ENCODE measurements at places on chromosomes 2 and 18. TPM values are rescaled to one million over a fixed set of nuclear protein-coding genes. Genes with fewer than 3 reads are reported as not detected.

- no peaks in the 10 kb centered on the region for H3K36me3 ChIP-seq
- no peak overlapping the region for H3K4me3 ChIP-seq
- DNase-seq: no peak
- no peak overlapping the region for H3K27ac ChIP-seq
- H3K27me3 ChIP-seq: 0 out of 2 replicates have a peak, but pooled peaks cover 7% of the 10 kb centered on the region
Observed at GRCh38 chr2:152034257-152034801, 64.5 kb downstream of the CACNB4 start.

GRCh38 chr2:176960736-176961520 lies 251.7 kb upstream of the HNRNPA3 start:
- H3K36me3 ChIP-seq: no peaks in the 10 kb centered on the region
- no peak overlapping the region for H3K27ac ChIP-seq

DNA sequence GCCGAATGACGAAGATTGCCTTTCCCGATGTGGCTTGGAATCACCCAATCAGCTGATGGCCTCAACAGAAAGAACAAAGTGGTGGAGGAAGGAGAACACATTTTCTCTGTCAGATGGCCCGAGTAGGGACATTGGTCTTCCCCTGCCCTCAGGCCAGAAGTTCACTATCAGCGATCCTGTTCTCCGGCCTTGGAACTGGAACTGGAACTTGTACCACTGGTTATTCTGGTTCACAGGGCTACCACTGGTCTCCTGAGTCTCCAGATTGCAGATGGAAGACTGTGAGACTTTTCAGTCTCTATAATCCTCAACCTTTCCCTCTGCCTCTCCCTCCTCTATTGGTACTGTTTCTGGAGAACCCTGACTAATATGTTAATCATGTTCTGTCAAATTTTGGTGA lies 180.4 kb downstream of the ANKRD30B start:
- no peaks in the 10 kb centered on the region for H3K36me3 ChIP-seq
- H3K27ac ChIP-seq: no peak overlapping the region
- no peaks in the 10 kb centered on the region for H3K27me3 ChIP-seq

CRYGD gene
- not detected for total RNA-seq

HAAO gene
- not detected for total RNA-seq

- no peak for DNase-seq
- H3K4me1 ChIP-seq: no peaks in the 10 kb centered on the region
- H3K27ac ChIP-seq: no peak overlapping the region
- no peaks in the 10 kb centered on the region for H3K27me3 ChIP-seq
- H3K4me3 ChIP-seq: no peak overlapping the region
Observed at GRCh38 chr18:56112013-56112749, 524.2 kb upstream of the TCF4 start.

- H3K27ac ChIP-seq: no peak overlapping the region
- H3K4me3 ChIP-seq: no peak overlapping the region
- H3K4me1 ChIP-seq: no peaks in the 10 kb centered on the region
- no peaks in the 10 kb centered on the region for H3K36me3 ChIP-seq
- no peaks in the 10 kb centered on the region for H3K27me3 ChIP-seq
- DNase-seq: no peak
Observed at GRCh38 chr18:6994056-6994770, 123.4 kb downstream of the LAMA1 start.

LIMS4 gene
- 2.7 TPM for total RNA-seq

DNA sequence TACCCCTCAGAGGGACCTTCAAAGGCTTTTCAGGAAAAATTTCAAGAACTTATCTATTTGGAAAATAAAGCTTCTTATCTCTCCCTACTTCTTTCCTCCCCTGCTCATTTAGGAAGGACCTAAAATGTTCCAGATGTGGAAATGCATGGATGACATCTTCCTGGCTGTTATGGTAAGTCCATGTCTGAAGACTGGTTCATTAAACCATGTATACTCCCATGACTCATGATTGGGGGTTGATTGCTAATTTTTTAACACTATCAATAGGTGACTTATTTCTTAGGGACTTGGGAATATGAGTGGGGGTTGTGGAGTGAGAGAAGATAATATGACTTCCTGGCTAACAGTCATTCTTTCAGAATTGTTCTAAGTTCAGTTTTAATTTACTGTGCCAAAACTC lies 104.0 kb upstream of the PARD3B start:
- H3K4me3 ChIP-seq: no peak overlapping the region
- H3K27ac ChIP-seq: no peak overlapping the region
- H3K4me1 ChIP-seq: peaks cover 6% of the 10 kb centered on the region
- no peak for DNase-seq
- H3K36me3 ChIP-seq: no peaks in the 10 kb centered on the region

GRCh38 chr2:24919037-24919505 lies 966 bp downstream of the ADCY3 start:
- H3K4me1 ChIP-seq: peaks cover 17% of the 10 kb centered on the region
- H3K4me3 ChIP-seq: peak overlapping the region; percentile 81
- H3K36me3 ChIP-seq: peaks cover 16% of the 10 kb centered on the region
- no peak overlapping the region for H3K27ac ChIP-seq
- no peak for DNase-seq
- no peaks in the 10 kb centered on the region for H3K27me3 ChIP-seq

DCC gene
- not detected for total RNA-seq

- no peak overlapping the region for H3K27ac ChIP-seq
- peaks cover 18% of the 10 kb centered on the region for H3K4me1 ChIP-seq
- no peak overlapping the region for H3K4me3 ChIP-seq
- peak; percentile 8 for DNase-seq
- peaks cover 15% of the 10 kb centered on the region for H3K36me3 ChIP-seq
- no peaks in the 10 kb centered on the region for H3K27me3 ChIP-seq
Observed at GRCh38 chr2:64595397-64596176, 58.1 kb downstream of the SERTAD2 start.

GRCh38 chr2:174059178-174059883 lies 94.2 kb upstream of the SP3 start:
- H3K4me3 ChIP-seq: no peak overlapping the region
- H3K27ac ChIP-seq: peak overlapping the region; percentile 91
- peak; percentile 67 for DNase-seq
- H3K36me3 ChIP-seq: no peaks in the 10 kb centered on the region
- H3K27me3 ChIP-seq: no peaks in the 10 kb centered on the region

DNA sequence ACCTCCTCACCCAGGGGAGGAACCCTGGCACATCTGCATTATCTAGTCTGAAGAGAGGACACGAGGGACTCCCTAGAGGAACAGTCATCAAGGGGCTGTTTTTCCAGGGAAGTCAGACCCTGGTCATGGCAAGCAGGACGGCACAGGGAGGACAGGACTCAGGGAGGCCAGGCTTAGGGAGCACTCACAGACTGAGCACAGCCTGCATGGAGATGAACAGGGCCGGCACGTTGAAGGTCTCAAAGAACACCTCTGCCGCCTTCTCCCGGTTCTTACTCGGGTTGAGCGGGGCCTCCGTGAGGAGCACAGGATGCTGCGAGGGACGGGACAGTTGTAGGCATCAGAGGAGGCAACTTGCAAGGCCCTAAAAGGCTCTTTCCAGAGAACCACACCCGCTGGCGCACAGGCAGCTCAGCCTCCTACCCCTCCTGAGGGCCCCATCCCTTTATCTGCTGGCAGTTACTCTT lies 5.1 kb downstream of the ACTR1B start:
- H3K4me1 ChIP-seq: peaks cover 20% of the 10 kb centered on the region
- H3K27ac ChIP-seq: no peak overlapping the region
- H3K4me3 ChIP-seq: no peak overlapping the region
- no peaks in the 10 kb centered on the region for H3K27me3 ChIP-seq
- no peak for DNase-seq
- peaks cover 59% of the 10 kb centered on the region for H3K36me3 ChIP-seq

PFN4 gene
- 0.69 TPM for total RNA-seq

DNA sequence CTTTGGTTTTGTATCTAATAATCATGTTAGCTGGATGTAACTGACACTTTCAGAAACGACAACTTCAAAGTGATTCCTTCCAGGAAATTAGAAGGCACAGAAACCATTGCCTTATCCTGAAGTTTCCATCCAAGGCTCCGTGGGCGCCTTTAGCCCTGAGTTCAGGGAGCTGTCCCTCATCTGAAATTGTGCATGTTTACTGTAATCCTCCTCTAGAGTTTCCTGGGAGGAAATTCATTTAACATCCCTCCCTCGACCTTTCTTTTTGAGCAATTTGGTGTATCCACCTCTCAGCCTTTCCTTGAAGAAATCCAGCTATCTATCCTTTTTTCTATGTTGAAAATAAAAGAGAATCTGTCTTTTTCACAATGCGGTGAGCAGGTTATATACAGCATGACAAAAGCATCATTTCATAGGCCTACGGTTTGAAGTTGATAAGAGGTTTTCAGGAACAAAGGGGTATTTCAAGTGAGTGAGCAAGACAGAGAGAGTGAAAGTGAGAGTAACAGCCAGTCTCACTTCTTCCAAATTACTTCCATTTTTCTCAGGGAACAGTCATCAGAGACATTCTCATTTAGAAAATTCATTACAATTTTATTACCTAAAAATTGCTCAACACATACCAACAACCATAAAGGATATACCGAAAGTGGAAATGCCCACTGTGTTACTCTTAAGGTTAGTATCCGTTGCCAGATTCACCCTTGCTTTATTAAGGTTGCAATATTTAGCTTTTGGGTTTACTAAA lies 167.3 kb downstream of the MREG start:
- H3K27ac ChIP-seq: no peak overlapping the region
- no peaks in the 10 kb centered on the region for H3K36me3 ChIP-seq
- no peak overlapping the region for H3K4me3 ChIP-seq
- no peak for DNase-seq
- no peaks in the 10 kb centered on the region for H3K27me3 ChIP-seq

CTAGE1 gene
- 0.11 TPM for total RNA-seq

AMMECR1L gene
- total RNA-seq: 15.7 TPM

IL36RN gene
- total RNA-seq: not detected

DNA sequence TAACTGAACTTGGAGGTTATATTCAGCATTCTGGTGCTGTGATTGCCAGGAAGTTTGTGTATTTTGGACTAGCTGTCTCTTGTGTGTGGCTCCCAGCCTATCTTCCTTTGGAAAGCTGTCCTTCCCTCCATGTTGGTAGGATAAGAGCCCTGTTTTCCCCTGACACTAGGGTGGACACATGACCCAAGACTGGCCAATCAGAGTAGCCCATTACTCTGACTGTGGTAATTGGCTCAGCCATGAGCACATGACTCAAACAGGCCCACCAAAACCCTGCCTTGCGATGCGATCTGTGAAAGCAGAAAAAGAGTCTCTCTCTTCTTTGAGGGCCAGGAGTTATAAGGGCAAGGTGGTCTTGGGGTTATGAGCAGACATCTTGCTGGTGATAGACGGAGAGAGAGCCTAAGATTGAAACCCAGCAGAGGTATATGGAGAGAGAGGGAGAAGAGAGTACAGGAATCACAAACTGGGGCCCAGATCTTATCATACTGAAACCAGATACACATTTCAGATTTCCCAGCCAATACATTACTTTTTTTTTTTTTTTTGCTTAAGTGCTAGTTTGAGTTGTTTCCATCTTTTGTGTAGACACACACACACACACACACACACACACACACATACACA lies 45.3 kb upstream of the SERPINE2 start:
- H3K4me3 ChIP-seq: no peak overlapping the region
- no peaks in the 10 kb centered on the region for H3K27me3 ChIP-seq
- H3K27ac ChIP-seq: peak overlapping the region; percentile 73
- no peak for DNase-seq
- H3K4me1 ChIP-seq: peaks cover 28% of the 10 kb centered on the region

MEP1B gene
- not detected for total RNA-seq

IL1F10 gene
- not detected for total RNA-seq

CRYGC gene
- not detected for total RNA-seq

- no peaks in the 10 kb centered on the region for H3K27me3 ChIP-seq
- peaks cover 69% of the 10 kb centered on the region for H3K4me1 ChIP-seq
- no peaks in the 10 kb centered on the region for H3K36me3 ChIP-seq
- peak; percentile 89 for DNase-seq
Observed at GRCh38 chr2:127410871-127411652, 7.2 kb upstream of the PROC start.

- no peaks in the 10 kb centered on the region for H3K27me3 ChIP-seq
- H3K27ac ChIP-seq: no peak overlapping the region
- H3K4me3 ChIP-seq: no peak overlapping the region
- DNase-seq: no peak
- H3K36me3 ChIP-seq: no peaks in the 10 kb centered on the region
Observed at GRCh38 chr2:157336137-157337010, 10.8 kb upstream of the ERMN start.

DNA sequence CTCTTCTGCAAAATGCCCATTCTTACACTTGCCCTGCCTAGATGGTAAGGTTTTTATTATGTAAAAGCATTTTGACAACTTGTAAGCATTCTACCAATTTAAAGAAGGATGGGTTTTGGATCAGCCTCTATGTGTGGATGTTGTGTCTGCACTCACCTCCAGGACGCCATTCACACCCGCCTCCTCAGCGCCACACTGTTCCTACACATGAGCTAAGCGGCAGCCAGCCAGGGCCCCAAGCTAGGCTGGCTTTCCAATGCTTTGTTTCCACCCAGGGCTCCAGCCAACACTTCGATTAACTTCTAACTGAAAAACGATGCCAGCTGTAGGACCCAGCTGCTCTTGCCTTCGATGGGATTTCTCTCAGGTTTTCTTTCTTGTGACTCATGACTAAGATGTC lies 73.3 kb upstream of the FZD7 start:
- no peaks in the 10 kb centered on the region for H3K4me1 ChIP-seq
- H3K27me3 ChIP-seq: 0 out of 2 replicates have a peak, but pooled peaks cover 3% of the 10 kb centered on the region
- DNase-seq: no peak
- H3K27ac ChIP-seq: no peak overlapping the region

GRCh38 chr2:238359403-238359802 lies 39.1 kb downstream of the TRAF3IP1 start:
- peaks cover 16% of the 10 kb centered on the region for H3K36me3 ChIP-seq
- H3K4me1 ChIP-seq: no peaks in the 10 kb centered on the region
- no peak overlapping the region for H3K4me3 ChIP-seq
- H3K27me3 ChIP-seq: no peaks in the 10 kb centered on the region

DNA sequence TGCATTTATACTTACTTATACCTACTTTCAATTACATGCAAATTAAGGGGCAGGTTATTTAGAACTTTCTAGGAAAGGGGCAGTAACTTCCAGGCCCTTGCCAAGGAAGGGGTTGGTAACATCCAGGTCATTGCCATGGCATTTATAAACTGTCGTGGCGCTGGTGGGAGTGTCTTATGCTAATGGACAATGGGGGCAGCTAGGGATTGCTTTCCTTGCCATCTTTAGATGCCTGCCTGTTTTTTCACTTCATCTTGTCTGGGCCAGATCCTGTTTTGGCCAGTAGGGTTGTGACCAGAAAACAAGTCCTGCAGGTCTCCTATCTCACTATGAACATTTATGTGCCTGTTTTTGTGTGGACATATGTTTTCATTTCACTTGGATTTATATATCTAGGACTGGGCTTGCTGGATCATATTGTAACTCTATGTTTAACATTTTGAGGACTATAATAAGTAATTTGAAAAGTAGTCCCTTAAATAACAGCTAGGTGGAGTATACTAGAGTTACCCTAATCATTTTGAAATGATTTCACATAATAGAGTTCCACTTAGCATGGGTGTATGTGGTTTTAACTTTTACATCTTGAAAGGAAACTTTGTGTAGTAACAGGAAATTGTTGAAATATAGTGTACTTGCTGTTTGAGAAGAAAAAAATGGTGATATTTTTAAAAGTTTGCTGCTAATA lies 56.1 kb downstream of the LCLAT1 start:
- H3K27me3 ChIP-seq: no peaks in the 10 kb centered on the region
- no peaks in the 10 kb centered on the region for H3K36me3 ChIP-seq
- no peak for DNase-seq
- H3K4me1 ChIP-seq: no peaks in the 10 kb centered on the region
